ENCODE measurements at places on chromosomes 5 and 9. TPM values are rescaled to one million over a fixed set of nuclear protein-coding genes. Genes with fewer than 3 reads are reported as not detected.

The IL4 gene
- not detected for total RNA-seq

The AIF1L gene
- total RNA-seq: 16.5 TPM

The RPS23 gene
- total RNA-seq: 1,103 TPM

The DOLPP1 gene
- total RNA-seq: 9.4 TPM

The STXBP1 gene
- total RNA-seq: 36.9 TPM

The PFDN1 gene
- 68.7 TPM for total RNA-seq

The ANKDD1B gene
- total RNA-seq: 0.27 TPM

The IL9 gene
- not detected for total RNA-seq

The HTR4 gene
- total RNA-seq: 0.99 TPM

The PHF24 gene
- 0.11 TPM for total RNA-seq

The POLR3G gene
- total RNA-seq: 0.88 TPM

The FCN2 gene
- total RNA-seq: not detected

The PRDM9 gene
- not detected for total RNA-seq

The FAXDC2 gene
- total RNA-seq: 23.5 TPM

The PCDHA6 gene
- total RNA-seq: not detected

The LHX6 gene
- total RNA-seq: 4.4 TPM

The ENC1 gene
- 3.8 TPM for total RNA-seq

The PRXL2C gene
- 26.8 TPM for total RNA-seq

The IL13 gene
- total RNA-seq: not detected

The IFNB1 gene
- total RNA-seq: not detected

The G3BP1 gene
- total RNA-seq: 95.0 TPM

The PHPT1 gene
- 349 TPM for total RNA-seq

The STKLD1 gene
- total RNA-seq: not detected

The CDC42SE2 gene
- 10.3 TPM for total RNA-seq

The GABRB2 gene
- total RNA-seq: 0.11 TPM
